ENCODE measurements at places on chromosomes 4 and X.

- DNase-seq, result no peak
These were observed 69.3 kb downstream of the EGF start for GRCh38 chr4:109981936-109982335.

DNA sequence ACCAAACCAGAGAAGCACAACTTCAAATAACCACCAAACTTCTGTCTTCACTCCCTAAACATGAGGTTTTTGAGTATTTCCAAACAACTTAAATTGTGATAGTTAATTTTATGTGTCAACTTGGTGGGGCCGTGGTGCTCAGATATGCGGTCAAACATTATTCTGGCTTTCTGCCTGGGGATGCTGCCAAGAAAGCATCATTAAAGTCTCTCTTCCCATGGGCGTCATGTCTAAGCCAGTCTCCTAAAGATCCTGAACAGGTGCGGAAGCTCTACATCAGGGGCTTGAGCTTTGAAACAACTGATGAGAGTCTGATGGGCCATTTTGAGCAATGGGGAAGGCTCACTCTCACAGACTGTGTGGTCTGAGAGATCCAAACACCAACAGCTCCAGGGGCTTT, 24.1 kb upstream of the SOD3 start:
- DNase-seq, result no peak

- DNase-seq, result no peak
These were observed 81.7 kb downstream of the HS6ST2 start for GRCh38 chrX:132876523-132877338.

DNA sequence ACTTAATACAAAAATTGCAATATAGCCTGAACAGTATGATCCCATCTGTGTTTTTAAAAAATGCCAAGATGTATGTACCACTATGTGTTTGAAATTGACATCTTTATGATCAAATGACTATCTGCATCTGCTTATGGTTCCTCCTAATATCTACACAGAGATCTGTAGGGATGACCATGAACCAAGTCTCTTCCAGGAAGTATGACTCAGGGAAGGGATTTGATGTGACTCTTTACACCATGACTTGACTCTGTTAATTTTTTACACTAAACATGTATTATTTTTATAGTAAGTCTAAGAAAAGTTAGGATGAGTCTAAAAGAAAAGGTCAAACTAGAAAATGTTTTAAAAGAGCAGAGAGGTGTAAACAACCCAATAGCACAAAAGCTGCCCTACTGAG, 164.0 kb downstream of the SH3KBP1 start:
- DNase-seq, result no peak

- no peak for DNase-seq
These were observed 44.2 kb upstream of the SHOX start for GRCh38 chrX:586351-586750.

GRCh38 chr4:104868533-104868932, 278.1 kb upstream of the TET2 start:
- no peak for DNase-seq

- no peak for DNase-seq
These were observed 50.2 kb upstream of the SLC7A11 start for GRCh38 chr4:138292321-138292720.

GRCh38 chr4:149995134-149995756, 83.0 kb upstream of the DCLK2 start:
- DNase-seq, result no peak

DNA sequence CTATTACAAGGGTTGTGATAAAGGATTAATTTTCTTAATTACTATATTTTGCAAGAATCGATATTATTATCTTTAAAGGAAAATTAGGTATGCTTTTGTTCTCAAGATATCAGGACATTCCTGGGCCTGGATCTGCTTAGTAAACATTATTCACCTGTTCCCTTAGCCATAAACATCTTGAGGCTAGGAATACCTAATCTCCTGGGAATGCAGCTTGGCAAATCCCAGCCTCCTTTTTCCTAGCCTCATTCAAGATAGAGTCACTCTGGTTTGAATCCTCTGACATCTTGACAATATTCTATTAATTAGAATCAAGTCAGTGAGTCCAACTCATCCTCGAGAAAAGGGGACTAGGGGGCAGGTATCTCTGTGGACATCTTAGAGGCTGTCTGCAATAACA, 327.1 kb downstream of the STIM2 start:
- no peak for DNase-seq

- DNase-seq, result no peak
These were observed 4.9 kb upstream of the TXK start for GRCh38 chr4:48138936-48139335.

DNA sequence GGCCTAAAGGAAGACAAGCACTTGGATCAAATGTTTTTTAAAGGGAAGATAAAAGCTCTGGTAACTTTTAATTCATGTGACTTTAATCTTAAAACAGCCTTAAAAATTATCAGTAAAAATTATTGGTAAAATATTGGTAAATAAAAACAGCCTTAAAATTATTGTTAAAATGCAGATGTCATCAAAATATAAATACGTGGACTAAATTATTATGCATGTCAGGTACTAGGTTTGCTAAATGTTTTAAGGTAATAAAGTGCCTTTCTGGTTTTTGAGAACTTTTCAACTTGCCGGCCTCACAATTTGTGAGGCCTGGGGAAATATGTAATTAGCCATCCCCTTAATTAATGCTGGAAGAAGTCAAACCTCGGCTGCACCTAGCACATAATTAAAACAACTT, 147.7 kb downstream of the PRR32 start:
- DNase-seq, result no peak

- no peak for DNase-seq
These were observed 127.4 kb upstream of the UNC5C start for GRCh38 chr4:95676190-95676589.

DNA sequence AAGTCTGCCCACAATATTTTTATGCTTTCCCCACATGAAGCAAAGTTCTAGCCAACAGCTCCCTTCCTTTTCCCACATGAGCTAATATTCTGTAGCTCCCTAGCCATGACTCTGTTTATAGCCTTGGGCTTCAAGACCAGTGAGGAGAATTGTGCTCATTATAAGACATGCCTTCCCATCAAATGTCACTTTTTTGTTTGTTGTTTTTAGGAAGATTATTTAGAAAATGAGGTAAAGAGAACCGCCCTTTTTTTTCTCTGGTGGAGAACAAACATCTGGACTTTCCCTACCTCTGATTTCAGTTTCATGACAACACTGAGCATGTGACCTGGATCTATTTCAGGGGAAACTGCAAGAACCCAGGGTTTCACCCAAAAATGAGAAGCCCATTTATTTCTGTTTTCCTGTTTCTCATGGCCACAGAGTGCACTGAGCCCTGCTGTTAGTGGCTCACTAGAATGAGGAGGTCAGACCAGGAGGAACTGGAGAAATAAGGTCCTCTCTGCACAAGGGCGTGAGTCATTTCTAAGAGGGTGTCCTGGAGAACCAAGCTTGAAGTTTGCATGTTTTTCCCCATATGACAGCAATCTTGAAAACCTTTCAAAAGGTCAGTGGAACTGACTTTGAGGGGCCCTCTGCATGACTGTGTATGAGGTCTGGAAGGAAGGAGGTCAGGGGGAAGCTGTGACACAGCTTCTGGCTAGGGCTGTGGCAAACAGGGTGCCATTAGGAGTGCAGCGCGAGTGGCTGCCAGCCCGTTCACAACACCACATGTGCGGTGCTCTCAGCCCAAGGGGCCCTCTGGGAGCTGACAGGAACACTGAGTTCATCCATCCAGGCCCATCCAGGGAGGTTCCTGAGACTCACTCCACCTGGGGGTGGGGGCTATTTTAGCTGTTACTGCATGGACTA, 55.2 kb downstream of the CHST7 start:
- no peak for DNase-seq

DNA sequence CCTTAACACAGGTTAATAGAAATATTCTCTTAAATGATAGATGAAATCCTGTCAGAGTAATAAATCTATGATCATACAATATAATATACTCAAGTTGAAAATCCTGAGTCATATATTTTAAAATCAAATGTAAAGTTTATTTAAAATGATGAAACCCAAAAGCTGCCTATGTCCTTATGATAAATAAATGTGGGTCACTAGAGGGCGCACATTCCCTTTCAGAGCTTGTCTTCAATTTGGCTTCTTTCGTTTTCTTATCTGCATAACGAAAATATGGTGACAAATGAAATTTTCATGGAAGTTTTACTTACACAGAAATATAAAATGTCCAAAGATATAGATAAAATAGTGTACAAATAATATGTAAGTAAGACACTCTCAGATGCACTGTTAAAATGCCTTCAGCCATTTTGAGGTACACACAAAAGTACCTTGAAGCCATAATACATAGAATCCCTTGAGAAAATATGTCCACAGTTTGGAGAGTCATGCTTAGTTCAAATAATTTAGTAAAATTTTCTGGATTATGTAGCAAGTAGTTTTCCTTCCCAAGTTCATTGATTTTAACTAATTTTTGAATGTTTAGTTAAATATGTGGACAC, 680.4 kb downstream of the DMD start:
- no peak for DNase-seq

- no peak for DNase-seq
These were observed 15.6 kb downstream of the SRPX start for GRCh38 chrX:38205039-38205438.

GRCh38 chr4:127506283-127506682, 126.5 kb upstream of the INTU start:
- no peak for DNase-seq

- no peak for DNase-seq
These were observed 18.7 kb downstream of the MGST2 start for GRCh38 chr4:139684351-139684750.

DNA sequence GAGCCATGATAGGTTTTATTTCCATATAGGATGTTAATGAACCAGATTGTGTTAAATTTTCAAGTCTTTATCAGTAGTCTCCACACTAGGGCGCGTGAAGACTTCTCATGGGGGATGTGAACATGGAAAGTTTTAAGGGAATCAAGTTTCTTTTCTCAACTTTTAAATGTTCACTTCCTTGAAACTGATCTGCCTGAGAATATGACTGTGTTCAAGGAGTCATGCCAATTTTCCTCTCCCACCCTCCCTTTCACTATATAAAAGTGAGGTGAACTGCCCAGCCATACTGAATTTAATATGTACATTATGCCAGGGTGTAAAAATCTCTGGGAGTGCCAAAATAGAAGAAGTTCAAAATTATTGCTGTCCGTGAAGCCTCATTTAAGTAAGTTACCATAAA, 30.4 kb upstream of the HPGDS start:
- no peak for DNase-seq

- DNase-seq, result no peak
These were observed at the start of gene UNC5C for GRCh38 chr4:95548738-95549245. Gene UNC5C (minus strand): TSS chr4:95548973.

GRCh38 chr4:7811536-7812191, 128.0 kb downstream of the AFAP1 start:
- DNase-seq, result no peak

DNA sequence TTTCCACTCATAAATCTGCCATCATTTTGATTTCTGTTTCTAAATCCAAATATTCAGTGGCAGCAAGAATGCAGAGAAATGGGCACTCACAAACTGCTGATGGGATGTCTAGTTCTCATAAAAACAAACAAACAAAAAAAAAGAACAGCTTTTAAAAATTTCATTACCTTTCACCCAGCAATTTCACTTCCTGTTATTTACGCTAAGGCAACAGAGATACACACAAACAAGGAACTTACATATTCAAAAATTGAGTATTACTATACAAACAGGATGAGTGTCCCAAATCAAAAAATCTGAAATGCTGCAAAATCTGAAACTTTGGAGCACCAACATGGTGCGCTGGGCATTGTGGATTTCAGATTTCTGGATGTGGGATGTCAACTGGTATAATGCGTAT, 36.4 kb downstream of the FAT1 start:
- no peak for DNase-seq

- peak; percentile 62 for DNase-seq
These were observed 108.3 kb upstream of the CAMK2D start for GRCh38 chr4:113869743-113870375.

DNA sequence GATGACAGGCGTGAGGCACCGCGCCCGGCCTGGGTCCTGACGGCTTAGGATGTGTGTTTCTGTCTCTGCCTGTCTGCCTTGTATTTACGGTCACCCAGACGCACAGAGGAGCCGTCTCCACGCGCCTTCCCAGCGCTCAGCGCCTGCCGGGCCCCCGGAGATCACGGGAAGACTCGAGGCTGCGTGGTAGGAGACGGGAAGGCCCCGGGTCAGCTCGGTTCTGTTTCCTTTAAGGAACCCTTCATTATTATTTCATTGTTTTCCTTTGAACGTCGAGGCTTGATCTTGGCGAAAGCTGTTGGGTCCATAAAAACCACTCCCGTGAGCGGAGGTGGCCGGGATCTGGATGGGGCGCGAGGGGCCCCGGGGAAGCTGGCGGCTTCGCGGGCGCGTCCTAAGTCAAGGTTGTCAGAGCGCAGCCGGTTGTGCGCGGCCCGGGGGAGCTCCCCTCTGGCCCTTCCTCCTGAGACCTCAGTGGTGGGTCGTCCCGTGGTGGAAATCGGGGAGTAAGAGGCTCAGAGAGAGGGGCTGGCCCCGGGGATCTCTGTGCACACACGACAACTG, 1.3 kb downstream of the SHOX start:
- DNase-seq, result no peak

GRCh38 chr4:77818602-77819403, at the start of gene CNOT6L:
Gene CNOT6L (minus strand): TSS chr4:77819368. CDS start chr4:77819308, 60 bp downstream.
- DNase-seq, result peak; percentile 55

- no peak for DNase-seq
These were observed 84.9 kb downstream of the RAB28 start for GRCh38 chr4:13399257-13399656.

GRCh38 chr4:158775091-158775651, 6.3 kb downstream of the FNIP2 start:
- no peak for DNase-seq

DNA sequence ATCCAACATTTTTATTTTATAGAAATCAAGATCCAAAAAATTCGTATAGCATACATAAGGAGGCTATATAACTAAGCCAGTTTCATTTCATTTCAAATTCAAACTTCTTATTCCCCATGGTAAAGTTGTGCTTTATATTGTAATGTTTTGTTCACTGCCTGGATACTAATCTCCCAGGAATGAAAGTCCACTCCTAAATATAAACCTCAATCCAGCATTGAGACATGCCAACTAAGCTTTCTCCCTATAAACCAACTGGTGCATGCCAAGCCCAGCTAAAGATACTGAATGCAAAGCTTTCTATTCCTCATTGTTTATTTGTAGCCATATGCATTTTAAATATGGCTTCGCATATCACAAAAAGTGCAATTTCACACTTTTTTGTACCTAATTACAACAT, 63.8 kb upstream of the INPP4B start:
- no peak for DNase-seq

DNA sequence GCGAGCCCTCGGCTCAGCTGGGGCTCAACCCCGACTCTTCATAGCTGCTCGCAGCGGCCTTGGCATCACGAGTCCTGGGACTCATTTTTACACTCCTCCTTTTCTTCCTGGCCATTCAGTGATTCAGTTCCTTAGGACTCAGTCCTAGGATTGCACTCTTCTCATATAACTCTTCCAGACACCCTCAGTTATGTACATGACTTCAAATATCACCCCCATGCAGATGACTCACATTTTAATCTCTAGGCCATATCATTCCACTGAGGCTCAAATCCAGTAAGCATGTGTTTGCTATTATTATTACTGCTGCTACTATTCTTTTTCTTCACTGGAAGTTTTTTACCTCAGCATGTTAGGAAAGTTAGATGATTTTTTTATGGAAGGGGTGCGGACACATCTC, 14.4 kb downstream of the ITGB1BP2 start:
- no peak for DNase-seq

- no peak for DNase-seq
These were observed 26.4 kb downstream of the CASP6 start for GRCh38 chr4:109676886-109677285.

GRCh38 chr4:122456231-122457116, at the start of gene IL2:
Gene IL2 (minus strand): TSS chr4:122456725. CDS start chr4:122456440, 285 bp downstream.
- DNase-seq, result no peak

All from stimulated activated CD4-positive, alpha-beta T cell treated with anti-CD3 and anti-CD28 coated beads, Interleukin-4, amount 100 ng/mL, for 1 hour (primary cell).